Activated naive CD4-positive, alpha-beta T cell treated with anti-CD3 and anti-CD28 coated beads, Interleukin-2, amount 50 U/mL, for 16 hours (primary cell): ENCODE measurements at places on chromosomes 7 and 10.

GRCh38 chr7:129949292-129950133 lies 3.2 kb downstream of the UBE2H start:
- no peak for DNase-seq

DNA sequence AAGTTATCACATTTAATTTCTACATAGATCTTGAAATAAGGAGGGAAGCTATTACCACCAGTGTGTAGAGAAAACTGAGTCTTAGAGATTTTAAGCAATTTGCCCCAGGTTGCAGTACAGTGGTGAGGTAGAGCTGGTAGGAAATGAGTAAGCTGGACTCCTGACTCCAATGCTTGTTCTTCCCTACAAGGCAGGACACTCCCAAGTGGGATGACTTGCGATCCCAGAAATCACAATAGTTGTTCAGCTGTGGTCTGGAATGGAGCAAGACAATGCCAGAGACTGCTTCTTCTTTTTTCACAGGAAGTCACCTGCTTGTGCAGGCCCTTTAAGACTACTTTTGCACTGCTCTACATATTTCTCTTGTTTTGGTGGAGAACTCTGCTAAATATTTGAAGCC lies 327.2 kb upstream of the BMPER start:
- no peak for DNase-seq

- DNase-seq = no peak
These were observed 62.8 kb upstream of the CUX1 start for GRCh38 chr7:101754424-101755159.

DNA sequence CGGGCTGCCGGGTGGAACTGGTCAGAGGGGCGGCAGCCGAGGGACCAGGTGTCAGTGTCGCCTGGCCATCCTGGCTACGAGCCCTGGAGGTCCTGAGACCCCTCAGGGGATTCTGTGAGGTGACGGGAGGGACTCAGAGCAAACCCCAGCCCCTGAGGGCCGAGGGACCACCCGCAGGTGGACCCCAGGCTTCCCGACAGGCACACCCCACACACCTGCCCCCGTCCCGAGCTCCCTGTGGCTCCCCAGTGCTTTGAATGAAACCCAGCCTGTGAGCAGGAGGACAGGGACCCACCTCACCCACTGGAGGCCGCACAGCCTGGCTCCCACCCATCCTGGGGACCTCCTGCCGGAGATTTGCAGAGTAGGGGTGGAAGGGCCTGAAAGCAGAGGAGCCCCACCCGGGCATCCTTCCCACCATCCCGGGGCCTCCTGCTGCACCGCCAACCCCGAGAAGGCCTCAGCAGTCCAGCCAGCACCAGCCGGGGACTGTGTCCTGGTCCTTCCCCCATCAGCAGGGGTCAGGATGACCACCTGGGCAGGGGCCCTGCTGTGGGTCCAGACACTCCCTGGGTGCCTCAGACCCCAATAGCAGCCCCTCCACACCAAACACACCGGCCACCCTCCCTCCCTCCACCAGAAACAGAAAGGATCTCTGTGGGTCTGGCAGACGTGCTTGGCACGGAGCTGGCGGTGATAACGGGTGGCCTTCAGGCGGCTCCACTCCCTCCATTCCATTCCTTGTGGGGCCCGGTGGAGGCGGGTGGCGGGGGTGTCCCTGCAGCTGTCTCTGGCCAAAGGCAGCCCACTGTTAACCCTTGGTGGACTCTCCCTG lies 13.9 kb downstream of the VENTX start:
- DNase-seq = no peak

DNA sequence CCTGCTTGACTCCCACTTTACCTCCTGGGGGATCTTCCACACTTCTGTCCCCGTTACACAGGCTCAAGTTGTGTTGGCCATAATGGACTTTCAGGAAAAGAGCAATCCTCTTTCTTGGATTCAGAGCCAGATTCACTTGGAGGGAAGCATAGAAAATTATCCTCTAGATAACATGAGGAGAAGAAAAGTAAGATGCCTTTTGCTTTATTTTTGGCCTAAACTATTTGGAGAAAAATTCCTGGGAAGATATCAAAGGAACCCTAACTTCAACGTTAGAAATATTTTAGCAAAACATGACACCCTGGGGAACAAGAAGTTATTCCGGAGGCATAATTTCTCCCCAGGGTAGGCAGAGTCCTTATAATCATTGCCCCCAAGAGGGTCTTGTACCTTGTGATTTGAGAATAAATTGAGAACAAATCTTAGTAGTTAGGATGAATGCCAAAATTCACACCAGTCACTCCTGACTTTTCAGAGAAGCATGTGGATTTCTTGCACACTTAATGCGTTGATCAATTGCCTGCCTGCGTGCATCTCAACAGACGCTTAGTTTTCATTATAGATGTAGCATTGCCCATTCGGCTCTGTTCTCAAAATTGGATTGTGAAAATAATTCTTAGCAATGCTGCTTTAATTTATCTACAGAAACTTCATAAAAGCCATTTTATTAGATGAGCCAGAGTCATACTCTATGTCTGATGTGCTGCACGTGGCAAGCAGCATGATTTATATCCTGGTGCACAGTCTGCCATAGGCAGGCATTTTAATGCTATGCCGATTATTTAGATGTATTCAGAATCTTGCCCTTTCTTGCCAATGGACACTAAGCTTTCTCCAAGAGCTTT lies 224.4 kb downstream of the C7orf25 start:
- no peak for DNase-seq

GRCh38 chr7:12369072-12369471 lies 34.6 kb downstream of the VWDE start:
- DNase-seq = no peak
